ENCODE measurements at places on chromosomes 6 and 20.

DNA sequence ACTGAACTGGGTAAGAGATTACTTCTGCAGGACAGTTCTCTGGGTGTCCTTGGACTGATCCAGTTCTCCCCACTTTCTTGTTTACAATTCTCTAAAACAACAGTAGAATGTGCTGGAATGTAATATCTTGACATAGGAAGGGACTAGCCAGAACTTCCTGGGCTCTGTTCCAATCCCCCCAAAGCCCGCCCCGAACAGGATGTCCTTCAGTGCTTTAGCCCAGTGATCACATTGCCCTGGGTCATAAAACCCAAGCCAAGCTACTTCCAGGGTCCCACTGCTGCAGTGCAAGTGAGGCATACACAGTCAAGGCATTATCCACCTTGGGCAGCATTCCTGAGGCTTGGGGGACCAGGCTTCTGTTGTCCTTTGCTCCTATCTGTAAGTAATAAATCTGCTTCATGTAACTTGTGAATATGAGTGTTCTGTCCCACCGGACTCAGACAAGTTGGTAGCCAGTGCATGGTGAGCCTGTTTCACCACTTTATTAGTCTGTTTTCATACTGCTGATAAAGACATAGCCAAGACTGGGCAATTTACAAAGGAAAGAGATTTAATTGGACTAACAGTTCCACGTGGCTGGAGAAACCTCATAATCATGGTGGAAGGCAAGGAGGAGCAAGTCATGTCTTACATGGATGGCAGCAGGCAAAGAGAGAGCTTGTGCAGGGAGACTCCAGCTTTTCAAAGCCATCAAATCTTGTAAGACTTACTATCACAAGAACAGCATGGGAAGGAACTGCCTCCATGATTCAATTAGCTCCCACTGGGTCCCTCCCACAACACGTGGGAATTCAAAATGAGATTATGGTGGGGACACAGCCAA is 23.5 kb downstream of the FITM2 start:
- DNase-seq: no peak
- no peaks in the 10 kb centered on the region for H3K4me1 ChIP-seq
- no peak overlapping the region for H3K27ac ChIP-seq

- H3K4me3 ChIP-seq: no peak overlapping the region
- H3K27ac ChIP-seq: no peak overlapping the region
- H3K36me3 ChIP-seq: no peaks in the 10 kb centered on the region
- no peaks in the 10 kb centered on the region for H3K27me3 ChIP-seq
- DNase-seq: no peak
Observed at GRCh38 chr6:98560418-98560817, 274.0 kb upstream of the POU3F2 start.

- no peaks in the 10 kb centered on the region for H3K4me1 ChIP-seq
- H3K4me3 ChIP-seq: no peak overlapping the region
- H3K27ac ChIP-seq: no peak overlapping the region
Observed at GRCh38 chr20:53786071-53786444, 192.4 kb upstream of the ZNF217 start.

DNA sequence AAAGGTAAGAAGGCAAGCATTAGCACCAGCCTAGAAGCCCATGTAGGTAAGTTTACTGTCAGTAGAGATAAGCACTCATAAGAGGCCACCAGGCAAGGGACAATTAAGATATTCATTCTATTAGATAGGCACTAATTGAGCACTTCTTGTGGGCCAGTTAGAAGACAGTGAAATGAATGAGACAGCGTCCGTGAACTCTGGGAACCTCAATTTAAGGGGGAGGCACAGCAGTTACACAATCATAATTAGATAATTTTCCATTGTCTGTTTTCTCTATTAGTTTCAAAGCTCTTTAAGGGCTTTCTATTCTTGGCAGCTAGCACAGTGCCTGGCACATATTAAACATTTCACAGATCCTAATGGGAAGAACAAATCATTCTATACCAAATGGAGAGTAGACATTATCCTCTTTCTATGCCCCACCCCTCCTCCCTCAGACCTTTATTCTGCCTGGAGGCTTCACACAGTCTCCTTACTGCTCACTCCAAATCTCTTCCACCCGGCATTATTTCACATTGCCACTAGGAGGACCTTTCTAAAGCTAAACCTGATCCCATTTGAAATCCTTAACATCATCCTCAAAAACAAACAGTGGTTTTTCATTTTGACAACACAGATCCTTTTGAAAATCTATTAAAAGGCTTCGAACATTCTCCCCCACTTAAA is 529.6 kb downstream of the ADGRB3 start:
- no peak overlapping the region for H3K4me3 ChIP-seq
- H3K4me1 ChIP-seq: no peaks in the 10 kb centered on the region
- H3K27ac ChIP-seq: no peak overlapping the region
- H3K27me3 ChIP-seq: no peaks in the 10 kb centered on the region
- no peak for DNase-seq
- no peaks in the 10 kb centered on the region for H3K36me3 ChIP-seq

DNA sequence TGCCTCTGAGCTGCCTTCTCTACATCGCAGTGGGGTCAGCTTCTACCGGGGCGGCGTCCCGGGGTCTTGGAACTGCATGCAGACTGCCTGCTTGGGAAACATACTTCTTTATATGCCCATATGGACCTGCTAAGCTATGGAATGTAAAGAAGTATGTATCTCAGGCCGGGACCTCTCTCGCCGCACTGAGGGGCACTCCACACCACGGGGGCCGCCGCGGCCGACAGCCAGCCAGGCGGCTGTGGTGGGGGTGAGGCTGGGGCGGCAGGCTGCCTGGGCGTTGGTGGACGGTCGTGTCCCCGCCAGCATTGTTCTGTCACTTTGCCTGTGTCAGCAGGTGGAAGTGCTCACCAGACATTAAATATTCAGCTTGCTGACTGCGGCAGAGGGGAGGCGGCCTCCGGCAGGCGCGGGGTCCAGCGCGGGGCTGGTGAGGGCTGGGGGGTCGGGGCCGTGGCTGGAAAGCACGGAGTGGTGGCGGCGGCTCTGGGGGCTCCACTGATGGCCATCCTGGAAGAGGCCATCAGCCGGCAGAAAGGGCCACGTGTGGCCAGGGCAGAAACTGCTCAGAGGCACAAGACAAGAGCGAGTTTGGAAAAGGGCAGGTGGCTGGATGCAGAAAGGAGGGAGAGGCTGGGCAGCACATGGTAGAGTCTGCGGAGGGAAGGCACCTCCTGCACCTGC is 78.6 kb upstream of the GATA5 start:
- peaks cover 15% of the 10 kb centered on the region for H3K4me1 ChIP-seq
- no peak for DNase-seq
- H3K27me3 ChIP-seq: peaks cover 43% of the 10 kb centered on the region

- H3K36me3 ChIP-seq: no peaks in the 10 kb centered on the region
- H3K4me1 ChIP-seq: no peaks in the 10 kb centered on the region
- no peak overlapping the region for H3K4me3 ChIP-seq
- no peaks in the 10 kb centered on the region for H3K27me3 ChIP-seq
Observed at GRCh38 chr6:2738373-2738979, 12.2 kb downstream of the MYLK4 start.

DNA sequence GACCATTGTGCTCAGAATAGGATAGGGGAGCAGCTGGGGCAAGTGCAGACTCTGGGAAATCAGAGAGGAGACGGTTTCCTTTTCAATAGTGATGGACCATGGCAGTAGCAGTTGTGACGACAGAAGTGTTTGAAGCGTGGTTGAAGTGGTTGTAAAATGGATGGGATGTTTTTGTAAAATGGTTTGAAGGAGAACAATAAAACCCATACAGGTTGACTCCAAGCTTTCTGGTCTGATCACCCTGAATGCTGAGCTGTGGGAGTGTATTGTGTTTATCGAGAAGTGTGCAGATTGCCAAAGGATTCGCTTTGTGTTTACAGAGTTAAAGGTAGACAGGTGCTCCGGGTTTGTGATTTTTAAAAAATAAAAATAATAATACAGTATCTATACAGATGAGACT is 255.2 kb upstream of the SULF2 start:
- no peaks in the 10 kb centered on the region for H3K4me1 ChIP-seq
- DNase-seq: no peak
- H3K4me3 ChIP-seq: no peak overlapping the region

GRCh38 chr6:163940705-163941623 is 526.4 kb downstream of the QKI start:
- no peaks in the 10 kb centered on the region for H3K4me1 ChIP-seq
- H3K27ac ChIP-seq: no peak overlapping the region
- H3K36me3 ChIP-seq: no peaks in the 10 kb centered on the region
- no peak overlapping the region for H3K4me3 ChIP-seq
- no peak for DNase-seq

DNA sequence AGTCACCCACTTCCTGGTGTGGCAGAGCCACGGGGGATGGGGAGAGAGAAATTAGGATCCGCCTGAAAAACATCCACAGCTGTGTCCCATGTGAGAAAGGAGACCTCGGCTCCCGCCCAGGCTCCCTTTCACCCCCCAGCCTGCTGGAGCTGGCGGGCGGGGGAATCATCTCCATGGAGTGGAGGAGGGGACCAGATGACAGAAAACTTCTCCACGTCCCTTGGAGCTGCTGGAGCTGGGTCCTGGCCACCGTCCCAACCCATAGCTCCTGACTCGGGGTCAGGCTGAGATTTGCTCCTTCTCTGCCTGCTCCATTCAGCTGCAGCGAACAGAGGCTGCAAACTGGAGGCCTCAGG is 113.8 kb downstream of the CEBPB start:
- no peaks in the 10 kb centered on the region for H3K27me3 ChIP-seq
- H3K36me3 ChIP-seq: no peaks in the 10 kb centered on the region
- H3K27ac ChIP-seq: no peak overlapping the region
- no peak overlapping the region for H3K4me3 ChIP-seq
- H3K4me1 ChIP-seq: no peaks in the 10 kb centered on the region

- H3K27me3 ChIP-seq: no peaks in the 10 kb centered on the region
- no peak overlapping the region for H3K27ac ChIP-seq
- no peaks in the 10 kb centered on the region for H3K4me1 ChIP-seq
- no peaks in the 10 kb centered on the region for H3K36me3 ChIP-seq
- DNase-seq: no peak
Observed at GRCh38 chr6:14975471-14975817, 270.4 kb upstream of the JARID2 start.

- H3K4me3 ChIP-seq: no peak overlapping the region
- no peaks in the 10 kb centered on the region for H3K4me1 ChIP-seq
- DNase-seq: no peak
- no peak overlapping the region for H3K27ac ChIP-seq
- H3K27me3 ChIP-seq: no peaks in the 10 kb centered on the region
- no peaks in the 10 kb centered on the region for H3K36me3 ChIP-seq
Observed at GRCh38 chr6:44734886-44735629, 347.6 kb downstream of the CDC5L start.

GRCh38 chr20:48195121-48195870 is 410.0 kb upstream of the SULF2 start:
- DNase-seq: no peak
- H3K27ac ChIP-seq: no peak overlapping the region
- no peak overlapping the region for H3K4me3 ChIP-seq

DNA sequence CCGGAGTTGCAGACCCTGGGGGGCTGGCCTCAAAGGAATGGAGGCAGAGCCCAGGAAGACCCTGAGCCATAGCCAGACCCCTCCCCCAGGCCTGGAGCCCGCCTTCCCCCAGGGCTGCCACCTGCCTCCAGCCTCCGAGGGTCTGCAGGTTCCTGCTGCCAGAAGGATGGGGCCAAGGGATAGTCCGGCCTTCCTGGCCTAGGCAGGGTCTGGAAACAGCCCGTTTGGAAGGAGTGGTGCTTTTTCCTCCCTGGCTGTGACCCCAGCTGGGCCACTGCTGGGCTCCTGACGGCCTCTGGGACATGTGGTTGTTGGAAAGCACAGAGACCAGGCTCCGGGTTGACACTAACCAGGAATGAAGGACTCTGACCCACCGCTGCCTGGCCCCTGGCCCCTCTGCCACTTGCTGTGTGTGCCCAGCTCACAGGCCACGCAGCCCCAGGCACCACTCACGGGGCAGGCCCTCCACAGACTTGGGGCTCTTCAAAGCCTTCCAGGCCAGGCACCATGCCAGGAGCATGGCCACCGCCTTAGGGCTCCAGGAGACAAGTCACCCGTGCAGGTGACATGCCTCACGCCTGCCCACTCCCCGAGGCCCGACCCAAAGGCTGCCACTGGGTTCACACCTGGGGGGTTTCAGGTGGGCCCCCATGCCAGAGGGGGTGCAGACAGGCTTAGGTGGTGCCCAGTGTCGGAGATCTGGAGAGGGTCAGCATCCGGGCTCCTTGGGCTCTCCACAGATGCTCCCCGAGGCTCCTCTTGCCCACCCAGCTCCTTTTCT is 3.9 kb upstream of the LAMA5 start:
- H3K4me1 ChIP-seq: peaks cover 16% of the 10 kb centered on the region
- H3K27me3 ChIP-seq: peaks cover 33% of the 10 kb centered on the region
- no peak overlapping the region for H3K4me3 ChIP-seq
- DNase-seq: no peak
- H3K36me3 ChIP-seq: no peaks in the 10 kb centered on the region
- no peak overlapping the region for H3K27ac ChIP-seq

- H3K4me3 ChIP-seq: no peak overlapping the region
- H3K4me1 ChIP-seq: no peaks in the 10 kb centered on the region
- no peaks in the 10 kb centered on the region for H3K27me3 ChIP-seq
- H3K36me3 ChIP-seq: no peaks in the 10 kb centered on the region
- no peak overlapping the region for H3K27ac ChIP-seq
Observed at GRCh38 chr20:25654487-25654886, 30.7 kb upstream of the NANP start.

GRCh38 chr6:87716928-87717614 is 15.0 kb upstream of the AKIRIN2 start:
- DNase-seq: no peak
- no peaks in the 10 kb centered on the region for H3K4me1 ChIP-seq
- no peak overlapping the region for H3K27ac ChIP-seq
- no peaks in the 10 kb centered on the region for H3K27me3 ChIP-seq

GRCh38 chr6:165448210-165448609 is 138.8 kb upstream of the C6orf118 start:
- no peaks in the 10 kb centered on the region for H3K36me3 ChIP-seq
- no peak overlapping the region for H3K27ac ChIP-seq
- no peaks in the 10 kb centered on the region for H3K27me3 ChIP-seq
- H3K4me1 ChIP-seq: no peaks in the 10 kb centered on the region
- H3K4me3 ChIP-seq: no peak overlapping the region

DNA sequence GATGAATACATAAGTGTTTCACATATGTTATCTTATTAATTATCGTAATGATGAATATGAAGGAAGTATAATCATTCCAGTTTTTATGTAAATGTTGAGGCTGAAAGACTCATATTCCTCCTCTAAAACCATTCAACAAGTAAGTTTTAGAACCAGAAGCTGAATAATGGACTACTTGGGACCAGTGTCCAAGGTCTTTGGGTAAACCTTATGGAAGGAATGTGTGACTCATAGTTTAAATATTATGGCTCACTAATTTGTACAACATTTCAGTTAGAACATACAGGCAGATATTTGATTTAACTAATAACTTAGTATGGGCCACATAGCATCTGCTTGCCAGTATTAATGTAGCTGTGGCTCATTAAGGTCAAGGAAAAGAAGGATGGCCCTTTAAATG is 209.6 kb downstream of the TFAP2B start:
- no peak overlapping the region for H3K27ac ChIP-seq
- no peak overlapping the region for H3K4me3 ChIP-seq
- no peak for DNase-seq
- no peaks in the 10 kb centered on the region for H3K27me3 ChIP-seq
- H3K4me1 ChIP-seq: no peaks in the 10 kb centered on the region

All from effector memory CD4-positive, alpha-beta T cell (primary cell).